ENCODE measurements at places on chromosomes 1 and 21.
A peak's percentile ranks its signal among the peaks of the same experiment; 100 is the strongest.

DNA sequence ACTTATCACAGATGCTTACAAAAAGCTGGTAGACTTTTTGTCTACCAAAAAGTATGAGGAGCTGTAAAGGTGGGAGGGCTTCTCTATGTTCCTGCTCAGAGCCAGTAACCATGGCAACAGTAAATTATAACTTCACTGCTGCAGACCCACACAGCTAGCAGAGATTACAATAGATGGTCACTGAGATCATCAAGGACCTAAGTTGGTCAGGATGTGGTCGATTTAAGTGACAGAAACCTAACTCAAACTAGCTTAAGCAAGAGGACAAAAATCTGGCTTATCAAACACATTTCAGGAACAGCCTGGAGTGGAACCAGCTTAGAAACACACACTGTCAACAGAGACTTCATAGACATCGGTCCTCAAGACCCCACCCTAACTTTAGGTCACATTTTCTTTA lies 113.4 kb upstream of the ATP1A1 start:
- DNase-seq = peak; percentile 68

GRCh38 chr1:26125382-26125781 lies 13.8 kb downstream of the PDIK1L start:
- DNase-seq = no peak

GRCh38 chr1:78855258-78855657 lies 151.3 kb downstream of the ADGRL4 start:
- peak; percentile 54 for DNase-seq

DNA sequence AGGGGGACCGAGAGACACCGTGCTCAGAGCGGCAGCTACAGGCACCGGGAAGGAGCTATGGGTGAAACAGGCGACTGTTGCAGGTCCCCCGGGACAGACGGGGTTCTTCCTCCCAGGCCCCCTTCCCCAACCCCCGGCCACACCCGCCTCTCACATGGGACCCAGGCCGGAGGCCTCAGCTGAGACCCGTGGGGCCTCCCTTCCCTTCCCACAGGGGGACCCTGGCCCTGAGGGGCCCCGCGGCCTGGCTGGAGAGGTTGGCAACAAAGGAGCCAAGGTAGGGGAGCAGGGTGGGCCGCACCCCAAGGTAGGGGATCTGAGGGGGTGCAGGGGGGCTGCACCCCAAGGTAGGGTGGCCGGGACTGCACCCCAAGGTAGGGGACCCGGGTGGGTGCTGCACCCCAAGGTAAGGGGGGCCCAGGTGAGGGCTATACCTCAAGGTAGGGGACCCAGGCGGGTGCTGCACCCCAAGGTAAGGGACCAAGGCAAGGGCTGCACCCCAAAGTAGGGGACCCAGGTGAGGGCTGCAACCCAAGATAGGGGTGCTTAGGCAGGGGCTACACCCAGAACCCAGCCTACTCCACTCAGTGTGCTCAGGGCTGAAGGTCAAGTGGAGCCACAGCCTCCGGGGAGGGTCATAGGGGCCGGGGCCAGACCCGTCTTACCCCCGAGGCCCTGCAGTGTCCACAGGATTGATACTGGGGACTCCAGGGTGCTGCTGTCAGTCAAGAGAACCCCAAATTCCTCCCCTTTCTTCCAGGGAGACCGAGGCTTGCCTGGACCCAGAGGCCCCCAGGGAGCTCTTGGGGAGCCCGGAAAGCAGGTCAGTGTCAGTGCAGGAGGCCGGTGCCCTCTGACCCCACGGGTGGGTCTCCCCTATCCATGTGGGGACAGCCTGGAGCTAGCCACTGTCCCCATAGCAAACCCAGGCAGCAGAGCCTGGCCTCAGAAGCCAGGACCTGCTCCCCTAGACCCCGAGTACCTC lies 22.7 kb downstream of the COL6A2 start:
- no peak for DNase-seq

DNA sequence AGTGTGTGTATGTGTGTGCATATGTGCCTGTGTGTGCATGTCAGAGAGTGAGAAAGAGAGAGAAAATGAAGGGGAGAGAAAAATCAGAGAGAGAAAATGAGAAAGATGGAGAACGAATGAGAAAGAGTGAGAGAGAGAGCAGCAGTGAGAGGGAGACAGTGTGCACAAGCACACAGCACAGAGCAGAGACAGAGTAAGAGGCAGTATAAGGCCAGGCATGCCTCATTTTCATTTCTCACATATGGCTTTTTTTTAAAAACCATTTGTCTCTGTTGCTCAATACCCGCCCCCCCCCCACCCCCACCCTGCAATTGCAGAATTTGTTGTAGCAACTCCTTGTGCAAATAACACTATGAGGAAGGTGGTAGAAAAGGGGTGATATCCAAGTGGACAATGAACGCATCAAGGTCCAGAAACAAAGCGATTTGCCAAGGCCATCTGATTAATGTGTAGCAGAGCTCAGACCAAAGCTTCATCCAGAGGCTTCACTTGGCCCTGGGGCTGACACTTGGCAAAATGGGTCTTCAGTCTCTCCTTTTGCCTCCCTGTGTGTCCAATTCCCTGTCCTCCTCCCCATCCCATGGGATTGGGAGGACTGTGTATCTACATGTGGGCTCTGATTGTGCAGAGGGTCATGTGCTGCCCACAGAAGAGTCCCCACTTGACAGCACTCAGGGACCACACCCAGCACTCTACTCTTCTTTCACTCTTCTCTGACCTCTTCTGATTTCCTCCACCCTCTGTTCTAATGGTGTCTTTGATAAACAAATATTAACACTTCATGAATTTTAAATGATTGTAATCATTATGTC lies 38.9 kb upstream of the HSD3B1 start:
- DNase-seq = no peak

GRCh38 chr21:37043818-37044217 lies 29.1 kb downstream of the PIGP start:
- no peak for DNase-seq

DNA sequence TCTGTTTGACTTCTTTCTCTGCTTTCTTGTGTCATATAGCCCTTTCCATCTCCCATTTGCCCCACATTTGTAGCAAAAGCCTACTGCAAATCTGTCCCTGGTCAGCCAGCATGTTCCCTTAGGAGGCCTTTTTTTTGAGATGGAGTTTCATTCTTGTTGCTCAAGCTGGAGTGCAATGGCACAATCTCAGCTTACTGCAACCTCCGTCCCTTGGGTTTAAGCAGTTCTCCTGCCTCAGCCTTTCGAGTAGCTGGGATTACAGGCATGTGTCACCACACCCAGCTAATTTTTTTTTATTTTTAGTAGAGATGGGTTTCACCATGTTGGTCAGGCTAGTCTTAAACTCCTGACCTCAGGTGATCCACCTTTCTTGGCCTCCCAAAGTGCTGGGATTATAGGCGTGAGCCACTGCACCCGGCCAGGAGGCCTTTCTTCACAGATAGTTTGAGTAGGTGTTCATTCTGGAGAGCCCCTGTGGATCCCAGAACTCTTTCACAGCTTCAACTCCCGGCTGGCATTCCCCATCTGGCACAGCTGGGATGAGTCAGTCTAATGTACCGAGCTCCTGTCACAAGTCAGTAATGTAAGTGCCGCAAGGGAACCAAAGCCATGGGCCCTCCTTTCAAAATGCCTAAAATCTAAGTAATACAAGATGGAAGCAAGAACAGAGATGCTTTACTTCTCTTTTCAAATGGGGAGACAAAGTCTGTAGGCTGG lies 9.4 kb upstream of the NHLH1 start:
- no peak for DNase-seq

- no peak for DNase-seq
These were observed 607.9 kb upstream of the TMPRSS15 start for GRCh38 chr21:19011451-19011850.

GRCh38 chr1:246733704-246734103 lies 9.5 kb downstream of the SCCPDH start:
- DNase-seq = no peak

- DNase-seq = no peak
These were observed 384.6 kb downstream of the PLPP3 start for GRCh38 chr1:56194701-56195300.

DNA sequence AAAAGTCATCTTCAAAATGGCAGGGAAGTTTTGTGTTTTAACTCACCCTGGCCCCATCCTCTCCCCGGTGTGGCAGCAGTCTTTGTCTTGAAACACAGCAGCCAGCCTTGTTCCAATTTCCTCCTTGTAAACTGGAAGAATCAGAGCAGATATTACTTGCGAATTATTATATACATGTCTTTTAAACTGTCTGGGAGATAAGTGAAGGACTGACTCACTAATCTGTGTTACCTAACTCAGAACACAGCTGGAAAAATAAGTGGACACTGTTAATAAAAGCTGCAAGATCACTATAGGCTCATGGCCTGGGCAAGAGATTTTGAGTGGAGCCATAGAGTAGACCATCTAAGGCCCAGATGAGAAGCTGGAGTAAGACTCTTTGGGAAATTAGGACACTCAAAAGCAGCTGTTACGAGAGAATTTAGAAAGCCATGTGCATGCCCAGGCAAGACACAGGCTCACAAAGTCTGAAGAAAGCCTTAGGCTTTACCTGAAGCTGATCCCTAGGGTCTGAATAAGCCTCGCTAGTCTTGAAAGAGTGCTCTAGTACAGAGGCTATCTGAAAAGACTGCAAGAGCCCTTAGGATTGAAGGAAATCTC lies 233.0 kb upstream of the RAB4A start:
- no peak for DNase-seq

DNA sequence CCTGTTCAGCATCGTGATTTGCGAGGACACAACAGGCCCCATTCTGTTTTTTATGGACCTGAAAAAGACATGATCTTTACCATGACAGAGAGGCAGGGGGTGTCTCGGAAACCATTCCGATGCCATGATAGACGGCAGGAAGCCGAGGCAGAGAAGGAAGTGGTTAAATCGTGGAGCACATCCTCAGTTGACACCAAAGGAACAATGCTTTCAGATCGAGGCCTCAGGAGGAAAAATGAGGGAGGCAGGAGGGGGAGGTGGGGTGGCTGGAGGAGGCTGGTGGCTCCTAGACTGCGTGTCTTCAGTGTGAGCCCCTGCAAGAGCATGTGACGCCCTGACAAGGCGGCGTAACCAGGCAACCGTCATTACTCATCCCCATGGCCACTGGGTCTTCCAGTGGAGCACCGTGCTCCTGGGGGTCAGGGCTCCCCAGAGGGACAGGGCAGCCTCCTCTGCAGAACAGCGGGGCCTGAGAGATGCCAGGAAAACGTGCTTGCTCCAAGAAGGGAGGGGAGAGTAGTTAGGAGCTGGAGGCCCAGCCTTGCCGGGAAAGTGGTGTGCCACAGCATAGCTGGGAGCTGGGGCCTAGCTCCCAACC lies 172.8 kb upstream of the TMEM51 start:
- DNase-seq = no peak

- no peak for DNase-seq
These were observed 149.3 kb downstream of the BRINP3 start for GRCh38 chr1:190328361-190328760.
